Naive thymus-derived CD4-positive, alpha-beta T cell (primary cell): ENCODE measurements at places on chromosomes 12 and 14. TPM values are rescaled to one million over a fixed set of nuclear protein-coding genes. Genes with fewer than 3 reads are reported as not detected.

The ATP23 gene
- 7.8 TPM for total RNA-seq

The PZP gene
- not detected for total RNA-seq

- DNase-seq: no peak
These were observed 32.7 kb downstream of the MED6 start for GRCh38 chr14:70567791-70568190.

- no peak for DNase-seq
These were observed 41.2 kb downstream of the DGLUCY start for GRCh38 chr14:91154851-91155625.

DNA sequence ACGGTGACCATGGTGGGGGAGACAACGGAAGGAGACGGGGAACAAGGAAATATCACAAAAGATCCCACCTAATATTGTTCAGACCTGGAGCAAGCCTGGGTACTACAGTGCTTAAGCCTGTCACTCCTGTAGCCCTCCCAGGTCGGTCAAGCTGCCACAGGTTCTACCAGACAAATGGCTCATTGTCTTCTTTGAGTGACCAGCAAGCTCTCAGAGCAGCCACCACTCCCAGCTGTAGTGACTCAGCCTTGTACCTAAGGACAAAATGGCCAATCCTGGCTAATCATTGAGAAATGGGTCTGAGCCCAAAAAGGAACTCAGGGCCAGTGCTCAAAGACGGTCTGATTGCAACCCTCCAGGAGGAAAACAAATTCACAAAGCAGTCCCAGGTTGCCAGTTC is 238.4 kb upstream of the NOS1 start:
- no peak for DNase-seq

DNA sequence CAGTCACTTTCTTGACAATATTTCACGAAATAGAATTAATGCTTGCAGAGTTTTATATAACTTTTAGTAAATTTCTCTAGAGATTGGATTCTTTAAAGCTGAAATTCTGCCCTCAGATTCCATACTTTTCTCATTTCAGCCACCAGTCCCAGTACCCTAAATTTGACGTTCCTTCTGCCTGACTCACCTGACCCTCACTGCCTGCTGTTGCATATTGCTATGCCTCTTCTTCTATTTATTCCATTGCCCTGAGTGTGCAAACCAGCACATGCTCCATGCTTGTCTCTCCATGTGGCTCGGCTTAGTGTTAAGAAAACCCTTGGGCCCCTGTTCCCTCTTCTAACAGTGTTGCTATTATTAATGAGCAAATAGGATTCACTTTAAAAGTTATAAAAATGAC is 533.3 kb downstream of the LRFN5 start:
- DNase-seq: no peak

DNA sequence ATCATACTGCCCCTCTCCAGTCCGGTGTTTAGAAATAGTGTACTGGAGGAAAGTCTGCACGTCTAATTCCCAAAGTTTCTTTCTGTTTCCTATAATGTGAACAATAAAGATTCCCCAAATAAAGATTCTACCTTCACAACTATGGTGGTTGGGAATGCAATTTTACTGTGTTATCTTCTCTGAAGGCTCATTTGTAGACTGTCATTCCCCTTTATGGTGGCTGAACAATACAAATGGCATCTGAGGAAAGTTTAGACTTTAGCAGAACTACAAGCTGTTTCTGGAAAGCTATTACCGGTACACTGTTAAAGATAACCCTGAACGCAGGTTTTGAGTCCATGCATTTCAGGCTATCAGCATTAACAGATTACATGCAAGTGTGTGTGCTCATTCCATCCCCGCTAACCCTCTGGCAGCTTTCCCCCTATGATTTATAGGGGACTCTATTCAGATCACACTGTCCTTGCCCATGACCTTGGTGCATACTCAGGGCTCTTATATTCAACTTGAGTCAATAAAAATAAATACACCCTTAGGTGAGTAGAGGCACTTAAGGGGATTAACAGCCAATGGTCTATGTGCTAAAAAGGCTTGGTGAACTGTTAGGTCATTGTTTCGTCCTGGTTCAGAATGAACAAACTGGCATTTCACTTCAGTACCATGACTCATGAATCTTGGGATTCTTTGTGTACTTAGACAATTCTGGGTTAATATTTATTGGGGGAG is 60.7 kb upstream of the PYGL start:
- no peak for DNase-seq
